ENCODE measurements at places on chromosomes 4 and X.

GRCh38 chrX:49282647-49283011, 13.0 kb downstream of the PPP1R3F start:
- DNase-seq: no peak

- DNase-seq: peak; percentile 12
These were observed at the start of gene FAAH2 for GRCh38 chrX:57286507-57287251. TSS of gene FAAH2 (plus strand) at chrX:57286706. CDS start at chrX:57286826, 120 bp downstream.

DNA sequence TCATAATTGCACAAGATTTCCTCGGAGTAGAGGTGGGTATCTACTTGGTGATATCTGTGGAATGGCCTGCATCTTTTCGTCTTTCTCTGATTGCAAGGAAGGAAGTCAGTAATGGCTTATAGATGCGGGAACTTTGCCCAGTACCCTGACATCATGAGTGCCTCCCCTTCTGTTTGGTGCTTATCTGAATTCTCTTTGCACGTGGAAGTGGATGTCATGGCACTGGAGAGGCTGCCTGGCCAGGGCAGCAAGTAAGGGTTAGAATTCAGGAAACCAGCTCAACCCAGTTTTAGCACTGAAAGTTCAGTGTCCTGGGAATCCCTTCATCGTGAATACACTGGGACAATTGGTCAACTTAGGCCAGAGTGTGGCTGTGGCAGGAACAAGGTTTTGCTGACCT, 83.5 kb upstream of the RAPGEF2 start:
- no peak for DNase-seq

- no peak for DNase-seq
These were observed 143.4 kb downstream of the TRIML1 start for GRCh38 chr4:188282471-188283232.

DNA sequence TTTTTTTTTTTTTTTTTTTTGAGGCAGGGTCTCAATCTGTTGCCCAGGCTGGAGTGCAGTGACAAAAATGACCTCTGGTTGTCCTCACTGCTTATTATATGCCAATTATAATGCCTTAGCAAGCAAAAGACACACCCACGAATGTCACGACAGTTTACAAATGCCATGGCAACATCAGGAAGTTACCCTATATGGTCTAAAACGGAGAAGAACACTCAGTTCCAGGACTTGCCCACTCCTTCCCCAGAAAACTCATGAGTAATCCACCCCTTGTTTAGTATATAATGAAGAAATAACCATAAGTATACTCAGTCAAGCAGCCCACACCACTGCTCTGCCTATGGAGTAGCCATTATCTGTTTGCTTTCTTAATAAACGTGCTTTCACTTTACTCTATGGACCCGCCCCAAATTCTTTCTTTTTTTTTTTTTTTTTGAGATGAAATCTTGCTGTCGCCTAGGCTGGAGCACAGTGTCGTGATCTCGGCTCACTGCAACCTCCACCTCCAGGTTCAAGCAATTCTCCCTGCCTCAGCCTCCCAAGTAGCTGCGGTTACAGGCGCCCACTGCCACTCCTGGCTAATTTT, 106.2 kb downstream of the SMIM20 start:
- DNase-seq: no peak
